ENCODE measurements at places on chromosomes 1 and 21.

- H3K4me3 ChIP-seq: no peak overlapping the region
- no peak overlapping the region for H3K27ac ChIP-seq
- H3K27me3 ChIP-seq: no peaks in the 10 kb centered on the region
- no peaks in the 10 kb centered on the region for H3K36me3 ChIP-seq
- no peak for DNase-seq
- peaks cover 31% of the 10 kb centered on the region for H3K4me1 ChIP-seq
Observed at GRCh38 chr1:85151446-85151845, 49.4 kb downstream of the SYDE2 start.

- H3K27ac ChIP-seq: no peak overlapping the region
- H3K4me3 ChIP-seq: no peak overlapping the region
- no peak for DNase-seq
- H3K4me1 ChIP-seq: no peaks in the 10 kb centered on the region
- H3K36me3 ChIP-seq: no peaks in the 10 kb centered on the region
Observed at GRCh38 chr1:161981735-161982506, 41.7 kb downstream of the OLFML2B start.

DNA sequence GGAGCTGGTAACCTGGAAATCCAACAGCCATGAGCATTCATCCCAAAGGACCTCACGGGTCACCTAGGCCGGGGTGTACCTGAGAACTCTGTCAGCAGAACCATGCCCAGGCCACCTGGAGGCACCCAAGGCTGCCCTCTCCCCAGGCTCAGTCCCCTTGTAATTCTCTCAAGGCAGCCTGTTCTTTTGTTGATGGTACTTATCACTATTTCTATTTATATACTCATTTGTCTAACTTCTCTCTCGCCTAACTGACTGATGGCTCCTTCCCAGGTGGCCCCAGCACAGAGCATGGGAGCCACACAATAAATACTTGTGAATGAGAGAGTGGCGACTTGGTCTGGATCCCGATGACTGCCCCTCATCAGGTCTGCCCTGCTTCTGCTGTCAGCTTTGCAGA is 16.7 kb downstream of the CASP9 start:
- H3K27me3 ChIP-seq: no peaks in the 10 kb centered on the region
- H3K4me3 ChIP-seq: no peak overlapping the region
- H3K4me1 ChIP-seq: peaks cover 12% of the 10 kb centered on the region
- peaks cover 23% of the 10 kb centered on the region for H3K36me3 ChIP-seq

GRCh38 chr1:243841507-243841906 is 8.5 kb downstream of the AKT3 start:
- no peak overlapping the region for H3K27ac ChIP-seq
- H3K4me1 ChIP-seq: peaks cover 39% of the 10 kb centered on the region
- peaks cover 5% of the 10 kb centered on the region for H3K36me3 ChIP-seq
- no peak for DNase-seq

DNA sequence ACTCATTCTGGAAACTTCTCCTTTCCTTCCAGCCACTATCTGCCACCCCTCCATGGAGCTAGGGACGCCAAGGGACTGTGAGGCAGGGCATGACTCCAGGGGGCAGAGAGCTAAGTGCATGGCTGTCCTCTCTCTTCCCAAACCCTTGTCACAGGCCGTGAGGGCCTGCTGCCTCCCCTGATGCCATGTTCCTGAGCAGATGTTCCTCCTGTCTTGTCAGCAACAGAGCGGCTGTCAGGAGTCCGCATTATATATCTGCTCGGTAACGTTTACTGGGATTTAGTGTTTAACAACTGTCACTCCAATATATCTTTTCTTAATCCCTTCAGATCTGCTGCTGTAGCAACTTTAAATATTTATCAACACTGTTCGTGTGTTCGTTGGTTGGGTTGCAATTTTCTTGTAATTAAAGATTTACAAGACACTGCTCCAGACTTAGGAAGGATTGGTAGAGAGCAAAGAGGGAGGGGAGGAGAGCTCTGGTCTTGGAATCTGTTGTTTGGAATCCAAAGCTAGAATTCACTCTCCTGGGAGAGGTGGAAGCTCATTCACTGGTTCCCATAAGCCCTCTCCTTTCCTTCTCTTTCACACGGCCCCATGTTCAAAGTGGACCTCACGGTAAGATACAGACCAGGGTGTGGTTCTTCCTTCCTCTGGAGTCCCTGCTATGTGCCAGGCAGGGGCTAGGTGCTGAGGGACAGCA is 76.2 kb downstream of the MDM4 start:
- no peaks in the 10 kb centered on the region for H3K36me3 ChIP-seq
- no peak for DNase-seq
- H3K4me1 ChIP-seq: no peaks in the 10 kb centered on the region
- peaks cover 2% of the 10 kb centered on the region for H3K27me3 ChIP-seq

DNA sequence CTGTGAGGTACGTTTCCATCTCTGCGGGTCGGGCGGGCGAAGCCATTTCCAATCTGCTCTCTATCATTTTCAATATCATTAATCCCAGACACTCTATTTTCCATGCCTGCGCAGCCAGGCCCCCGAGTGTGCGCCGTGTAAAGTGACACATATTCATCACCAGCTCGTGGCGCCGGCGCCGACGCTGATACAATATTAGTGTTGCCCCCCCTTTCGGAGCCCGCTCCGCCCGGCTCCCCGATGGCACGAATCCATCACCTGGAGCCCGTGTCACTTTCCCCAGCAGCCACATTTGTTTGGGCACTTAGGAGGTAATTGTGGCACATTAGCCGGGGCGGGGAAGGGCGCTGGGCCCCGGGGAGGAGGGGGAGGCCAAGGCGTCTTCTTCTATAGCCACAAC is 33.7 kb upstream of the DMBX1 start:
- no peak for DNase-seq
- H3K4me1 ChIP-seq: no peaks in the 10 kb centered on the region
- H3K27me3 ChIP-seq: peaks cover 34% of the 10 kb centered on the region
- H3K36me3 ChIP-seq: no peaks in the 10 kb centered on the region

- H3K27me3 ChIP-seq: no peaks in the 10 kb centered on the region
- no peak for DNase-seq
- H3K4me1 ChIP-seq: no peaks in the 10 kb centered on the region
- no peaks in the 10 kb centered on the region for H3K36me3 ChIP-seq
Observed at GRCh38 chr1:176932114-176933104, 232.1 kb downstream of the ASTN1 start.

DNA sequence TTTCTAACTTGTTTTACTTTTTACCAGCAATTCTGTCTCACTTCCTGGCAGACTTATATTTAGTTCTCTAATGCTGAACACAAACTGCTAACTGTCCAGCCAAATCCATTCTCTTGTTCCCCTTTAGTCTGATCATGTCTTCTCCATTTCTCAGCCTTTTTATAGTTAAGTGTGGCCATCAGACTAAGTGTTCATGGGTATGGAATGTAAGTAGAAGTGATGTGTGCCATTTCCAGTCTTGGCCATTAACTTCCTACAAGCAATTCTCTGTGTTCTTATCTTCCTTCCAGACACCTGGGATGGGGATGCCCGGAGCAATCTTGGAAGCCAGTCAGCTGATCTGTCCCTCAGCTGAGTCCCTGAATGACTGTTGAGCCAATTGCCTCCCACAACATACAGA is 165.8 kb downstream of the ST6GALNAC3 start:
- peaks cover 2% of the 10 kb centered on the region for H3K27me3 ChIP-seq
- no peak for DNase-seq
- H3K4me3 ChIP-seq: no peak overlapping the region
- no peaks in the 10 kb centered on the region for H3K4me1 ChIP-seq
- no peak overlapping the region for H3K27ac ChIP-seq

GRCh38 chr1:50132347-50132894 is 23.7 kb downstream of the ELAVL4 start:
- no peaks in the 10 kb centered on the region for H3K36me3 ChIP-seq
- no peak overlapping the region for H3K27ac ChIP-seq
- H3K4me1 ChIP-seq: no peaks in the 10 kb centered on the region
- H3K4me3 ChIP-seq: no peak overlapping the region

- no peak overlapping the region for H3K4me3 ChIP-seq
- no peak overlapping the region for H3K27ac ChIP-seq
- H3K4me1 ChIP-seq: no peaks in the 10 kb centered on the region
- DNase-seq: no peak
Observed at GRCh38 chr21:45524756-45525152, 17.5 kb downstream of the SLC19A1 start.

DNA sequence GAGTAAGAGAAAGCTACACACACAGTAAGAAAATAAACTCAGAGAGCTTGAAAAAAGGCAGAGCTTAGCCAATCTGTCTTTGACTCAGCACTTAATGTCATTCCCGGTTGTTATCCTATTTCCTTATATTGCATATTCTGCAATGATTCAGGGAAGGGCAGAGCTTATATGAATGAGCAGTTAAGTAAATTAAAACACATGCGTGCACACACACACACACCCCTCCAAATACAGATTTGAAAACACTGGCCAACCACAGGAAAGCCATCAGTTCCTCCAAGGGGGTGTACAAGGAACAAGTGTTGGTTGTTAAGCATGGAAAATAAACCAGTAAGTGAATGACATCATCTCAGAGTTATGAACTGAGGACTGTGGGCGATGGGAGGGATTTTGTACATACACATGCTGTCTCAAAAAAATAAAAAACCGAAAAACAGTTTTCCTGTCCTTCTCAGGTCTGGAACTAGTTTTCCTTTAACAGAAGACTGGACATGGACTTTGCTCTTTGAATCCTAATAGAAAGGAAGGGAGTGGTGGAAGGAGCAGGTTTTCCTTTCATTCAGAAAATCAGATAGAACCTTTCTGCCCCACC is 1.0 kb downstream of the IQGAP3 start:
- no peak for DNase-seq
- peak overlapping the region; percentile 96 for H3K4me3 ChIP-seq
- H3K27me3 ChIP-seq: peaks cover 18% of the 10 kb centered on the region
- H3K27ac ChIP-seq: peak overlapping the region; percentile 30
- peaks cover 28% of the 10 kb centered on the region for H3K4me1 ChIP-seq

GRCh38 chr1:185408700-185409270 is 91.7 kb upstream of the IVNS1ABP start:
- no peak overlapping the region for H3K4me3 ChIP-seq
- peaks cover 35% of the 10 kb centered on the region for H3K4me1 ChIP-seq
- no peaks in the 10 kb centered on the region for H3K27me3 ChIP-seq
- H3K36me3 ChIP-seq: peaks cover 10% of the 10 kb centered on the region

GRCh38 chr1:50703240-50703639 is 256.8 kb downstream of the FAF1 start:
- H3K27ac ChIP-seq: no peak overlapping the region
- no peaks in the 10 kb centered on the region for H3K4me1 ChIP-seq
- H3K36me3 ChIP-seq: no peaks in the 10 kb centered on the region
- DNase-seq: no peak
- no peaks in the 10 kb centered on the region for H3K27me3 ChIP-seq

DNA sequence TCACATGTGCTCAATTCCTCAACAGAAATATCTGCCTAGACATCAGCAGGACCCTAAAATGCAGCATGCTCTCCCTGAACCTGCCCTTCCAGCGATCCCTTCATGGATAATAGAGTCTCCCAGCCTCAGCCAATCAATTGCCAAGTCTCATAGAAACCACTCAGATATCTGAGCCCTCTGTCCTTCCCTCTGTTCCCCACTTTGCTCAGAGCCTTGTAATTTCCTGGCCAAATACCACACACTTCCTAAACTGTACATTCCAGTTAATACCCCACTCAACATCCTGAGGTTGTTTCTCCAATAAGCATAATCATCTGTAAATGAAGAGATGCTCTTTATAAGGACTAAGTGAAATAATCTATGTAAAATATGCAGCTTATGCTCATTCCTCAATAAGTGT is 59.3 kb upstream of the PTGFRN start:
- DNase-seq: no peak
- H3K4me1 ChIP-seq: peaks cover 57% of the 10 kb centered on the region
- no peak overlapping the region for H3K27ac ChIP-seq
- H3K27me3 ChIP-seq: no peaks in the 10 kb centered on the region

- H3K36me3 ChIP-seq: no peaks in the 10 kb centered on the region
- H3K4me3 ChIP-seq: no peak overlapping the region
- DNase-seq: no peak
- H3K27ac ChIP-seq: no peak overlapping the region
- peaks cover 7% of the 10 kb centered on the region for H3K4me1 ChIP-seq
Observed at GRCh38 chr21:45357436-45358260, 47.3 kb upstream of the COL18A1 start.

DNA sequence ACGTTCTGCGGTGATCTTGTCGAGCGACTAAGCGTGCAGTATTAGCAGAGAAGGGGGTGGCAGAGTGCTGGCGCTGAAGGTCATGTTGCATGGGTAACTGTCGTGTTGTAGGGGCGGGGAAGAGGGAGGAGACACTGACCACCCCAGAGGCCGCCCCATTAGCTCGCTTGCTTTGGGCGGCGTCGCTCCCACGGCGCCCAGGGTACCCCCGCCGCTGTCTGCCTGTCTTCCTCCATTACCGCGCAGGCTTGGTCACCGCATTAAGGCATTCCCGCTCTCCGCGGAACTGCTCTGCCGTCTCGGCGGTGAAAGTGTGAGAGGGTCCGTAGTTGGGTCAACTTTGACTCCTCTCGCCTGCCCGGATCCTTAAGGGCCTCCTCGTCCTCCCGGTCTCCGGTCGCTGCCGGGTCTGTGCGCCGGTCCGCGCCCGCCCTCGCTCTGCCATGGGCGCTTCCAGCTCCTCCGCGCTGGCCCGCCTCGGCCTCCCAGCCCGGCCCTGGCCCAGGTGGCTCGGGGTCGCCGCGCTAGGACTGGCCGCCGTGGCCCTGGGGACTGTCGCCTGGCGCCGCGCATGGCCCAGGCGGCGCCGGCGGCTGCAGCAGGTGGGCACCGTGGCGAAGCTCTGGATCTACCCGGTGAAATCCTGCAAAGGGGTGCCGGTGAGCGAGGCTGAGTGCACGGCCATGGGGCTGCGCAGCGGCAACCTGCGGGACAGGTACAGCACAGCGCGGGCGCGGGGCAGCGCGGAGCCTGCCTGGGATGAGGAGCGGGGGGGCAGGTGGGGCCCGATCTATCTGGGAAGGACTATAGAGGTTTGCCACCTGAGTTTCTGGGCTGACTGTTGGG is at the start of gene MTARC2:
MTARC2 (plus strand) TSS at position 234 of the 846 bp plus-strand sequence; CDS start at position 444, 210 bp downstream.
- peaks cover 51% of the 10 kb centered on the region for H3K27me3 ChIP-seq
- no peak within 1 kb of the TSS for H3K27ac ChIP-seq
- no peaks in the 10 kb centered on the region for H3K36me3 ChIP-seq
- H3K4me3 ChIP-seq: no peak within 1 kb of the TSS
- H3K4me1 ChIP-seq: no peaks in the 10 kb centered on the region

GRCh38 chr1:160353223-160353622 is 10.0 kb downstream of the NCSTN start:
- no peak overlapping the region for H3K4me3 ChIP-seq
- no peak overlapping the region for H3K27ac ChIP-seq
- H3K36me3 ChIP-seq: peaks cover 62% of the 10 kb centered on the region
- DNase-seq: no peak
- H3K4me1 ChIP-seq: peaks cover 6% of the 10 kb centered on the region

- peak overlapping the region; percentile 93 for H3K27ac ChIP-seq
- no peaks in the 10 kb centered on the region for H3K27me3 ChIP-seq
- peaks cover 60% of the 10 kb centered on the region for H3K4me1 ChIP-seq
Observed at GRCh38 chr1:9689971-9690381, 38.4 kb downstream of the PIK3CD start.

GRCh38 chr1:172607145-172607544 is 51.8 kb upstream of the FASLG start:
- H3K4me1 ChIP-seq: peaks cover 24% of the 10 kb centered on the region
- peaks cover 37% of the 10 kb centered on the region for H3K36me3 ChIP-seq
- H3K27ac ChIP-seq: no peak overlapping the region
- no peaks in the 10 kb centered on the region for H3K27me3 ChIP-seq

- no peak overlapping the region for H3K4me3 ChIP-seq
- no peaks in the 10 kb centered on the region for H3K36me3 ChIP-seq
- DNase-seq: no peak
Observed at GRCh38 chr1:41073971-41074370, 52.4 kb upstream of the SLFNL1 start.

All from activated T-helper 1 cell treated with anti-CD3 and anti-CD28 coated beads, Interleukin-12 subunit alpha, Interleukin-12 subunit beta, Interleukin-2, Interleukin-4 antibody, amounts not matched to agents 30 ng/mL and 10 ng/mL and 1 ng/mL, durations not matched to agents 14 hours and 24 hours and 36 hours (primary cell).